Tibial nerve (tissue), 4 donors: ENCODE measurements at places on chromosomes 7 and 10. TPM values are rescaled to one million over a fixed set of nuclear protein-coding genes. Genes with fewer than 3 reads are reported as not detected.

Gene SORBS1
- 427 TPM for total RNA-seq

GRCh38 chr7:74430961-74431466 lies 22.7 kb upstream of the GTF2IRD1 start:
- no peak for DNase-seq

DNA sequence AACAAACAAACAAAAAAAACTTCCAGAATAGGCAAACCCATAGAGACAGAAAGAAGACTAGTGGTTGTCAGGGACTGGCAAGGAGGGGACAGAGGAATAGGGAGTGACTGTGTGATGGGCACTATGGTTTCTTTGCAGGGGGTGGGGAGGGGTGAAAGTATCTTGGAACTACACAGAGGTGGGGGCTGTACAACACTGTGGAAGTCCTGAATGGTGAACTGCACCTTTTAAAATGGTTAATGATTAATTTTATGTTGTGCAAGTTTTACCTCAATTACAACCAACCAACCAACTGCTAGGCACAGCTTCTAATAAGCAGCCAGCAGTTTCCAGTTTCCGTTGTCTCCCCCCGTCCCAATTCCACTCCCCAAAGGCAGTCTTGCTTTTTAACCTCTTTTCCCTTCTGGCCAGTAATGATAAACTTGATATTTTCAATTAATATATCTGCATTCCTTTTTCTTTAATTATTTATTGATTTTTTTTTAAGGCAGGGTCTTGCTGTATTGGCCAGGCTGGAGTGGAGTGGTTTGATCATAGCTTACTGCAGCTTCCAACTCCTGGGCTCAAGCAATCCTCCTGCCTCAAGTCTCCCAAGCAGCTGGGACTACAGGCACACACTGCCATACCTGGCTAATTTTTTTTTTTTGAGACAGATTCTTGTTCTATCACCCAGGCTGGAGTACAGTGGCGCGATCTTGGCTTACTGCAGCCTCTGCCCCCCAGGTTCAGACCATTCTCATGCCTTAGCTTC lies 46.8 kb downstream of the HIP1 start:
- no peak for DNase-seq

DNA sequence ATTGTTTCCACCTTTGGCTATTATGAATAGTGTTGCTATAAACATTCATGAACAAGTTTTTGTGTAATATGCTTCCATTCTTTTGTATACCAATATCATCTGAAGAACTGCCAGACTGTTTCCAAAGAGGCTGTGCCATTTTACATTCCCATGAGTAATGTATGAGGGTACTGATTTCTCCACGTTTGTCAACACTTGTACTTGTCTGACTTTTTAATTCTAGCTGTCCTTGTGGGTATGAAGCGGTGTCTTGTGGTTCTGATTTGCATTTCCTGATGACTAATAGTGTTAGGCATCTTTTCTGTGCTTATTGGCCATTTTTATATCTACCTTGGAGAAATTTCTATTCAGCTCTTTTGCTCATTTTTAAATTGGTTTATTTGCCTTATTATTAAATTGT lies 52.8 kb downstream of the LSMEM1 start:
- no peak for DNase-seq

DNA sequence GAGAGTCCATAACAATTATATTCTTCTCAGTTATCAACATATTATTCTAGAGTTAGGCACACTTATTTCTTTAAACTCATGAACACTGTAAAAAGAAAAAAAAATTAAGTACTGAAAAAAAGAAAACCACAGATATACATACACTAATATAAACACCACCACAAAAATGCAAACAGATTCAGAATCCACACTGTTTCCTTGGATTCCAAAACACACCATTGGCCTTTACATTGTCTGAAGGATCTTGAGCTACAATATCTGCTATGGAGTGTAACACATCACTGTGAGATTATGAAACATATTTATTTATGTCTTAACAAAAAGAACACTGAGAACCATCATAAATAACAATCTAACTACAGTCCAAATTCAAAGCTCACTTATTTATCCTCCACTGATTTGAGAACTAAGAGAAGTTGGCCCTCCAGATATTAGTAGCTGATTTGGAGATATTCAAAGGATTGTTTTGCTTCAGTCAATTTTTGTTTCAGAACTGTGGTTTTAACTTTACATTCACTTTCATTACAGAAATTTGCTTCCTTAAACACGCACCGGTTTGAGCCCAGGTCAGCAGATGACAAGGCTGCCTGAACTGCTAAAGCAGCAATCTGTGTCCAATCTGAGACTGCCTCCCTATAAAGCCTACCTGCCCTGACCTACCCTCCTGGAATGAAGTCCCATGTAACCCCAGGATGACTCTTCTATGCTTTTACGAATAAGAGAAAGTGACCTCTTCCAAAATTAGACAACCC lies 47.0 kb upstream of the CDK1 start:
- DNase-seq, result no peak

- no peak for DNase-seq
Measured at GRCh38 chr7:8998762-8999161, 565.4 kb downstream of the NXPH1 start.

Gene MMP21
- total RNA-seq, result 0.22 TPM
